DMS79 (cell line): ENCODE measurements at places on chromosomes 7 and 10.

DNA sequence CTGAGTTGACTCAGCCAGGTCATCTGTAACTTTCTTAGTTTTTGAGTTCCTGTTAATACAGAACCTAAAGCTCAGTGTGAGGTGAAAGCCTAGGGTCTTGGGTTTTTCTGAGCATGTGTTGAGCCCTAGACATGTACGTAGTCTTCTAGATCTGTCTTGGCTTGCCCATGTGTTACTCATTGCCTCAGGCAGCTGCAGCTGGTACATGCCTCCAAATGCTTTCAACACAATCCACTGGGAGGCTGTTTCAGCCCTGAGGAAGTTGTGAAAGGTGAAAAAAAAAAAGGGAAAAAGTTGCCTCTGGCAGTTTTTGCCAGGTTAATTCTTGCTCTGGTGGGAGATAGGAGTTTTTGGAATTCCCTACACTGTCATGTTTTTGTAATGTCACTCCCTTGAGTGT is 134.6 kb downstream of the RNF216 start:
- no peak for DNase-seq

DNA sequence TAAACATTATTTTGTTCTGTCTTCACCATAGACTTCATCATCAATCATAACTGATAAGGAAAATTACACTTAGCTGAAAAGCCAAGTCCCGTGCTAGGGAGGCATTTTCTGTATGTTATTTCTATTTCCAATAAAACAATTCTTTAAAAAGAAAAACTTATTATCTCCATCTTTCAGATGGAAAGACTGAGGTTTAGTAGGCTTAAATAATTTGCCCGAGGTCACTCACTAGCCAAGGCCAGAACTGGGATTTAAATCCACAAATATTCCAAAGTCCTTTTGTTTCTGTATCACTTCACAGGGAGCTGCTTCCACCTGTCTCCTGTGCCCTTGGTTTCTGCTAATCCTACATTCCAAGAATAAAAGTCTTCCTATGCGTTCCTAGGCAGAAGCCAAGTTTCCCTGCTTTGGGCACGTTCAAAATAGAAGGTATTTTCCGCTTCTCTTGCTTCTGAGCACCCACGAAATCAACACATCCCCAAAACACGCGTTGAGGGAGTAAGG is 732 bp downstream of the CPVL start:
- DNase-seq: no peak

- no peak for DNase-seq
Observed at GRCh38 chr10:60595852-60596251, 182.4 kb upstream of the CDK1 start.

DNA sequence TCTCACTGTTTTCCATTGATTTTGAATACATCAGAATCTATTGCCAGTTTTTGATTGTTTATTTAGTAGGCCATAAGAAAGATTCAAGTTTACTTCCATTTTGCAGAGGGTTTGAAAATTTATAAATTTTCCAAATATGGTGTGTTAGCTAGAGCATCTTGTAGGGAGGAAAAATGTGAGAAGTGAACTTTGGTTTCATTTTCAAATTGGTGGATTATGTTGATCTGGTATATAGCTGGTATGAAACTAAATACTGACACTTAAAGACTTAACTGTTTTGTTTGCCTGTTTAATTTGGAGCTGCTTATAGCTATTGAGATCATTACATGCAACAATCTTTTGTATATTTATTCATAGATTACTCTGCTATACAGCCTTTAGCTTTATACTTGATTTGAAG is 108.1 kb downstream of the ADAM22 start:
- DNase-seq: no peak

- DNase-seq: peak; percentile 75
Observed at GRCh38 chr7:131250331-131250730, 77.3 kb upstream of the MKLN1 start.

GRCh38 chr7:95929710-95930280 is 157.4 kb downstream of the DYNC1I1 start:
- DNase-seq: no peak

- no peak for DNase-seq
Observed at GRCh38 chr7:129907122-129907736, 45.5 kb downstream of the UBE2H start.

DNA sequence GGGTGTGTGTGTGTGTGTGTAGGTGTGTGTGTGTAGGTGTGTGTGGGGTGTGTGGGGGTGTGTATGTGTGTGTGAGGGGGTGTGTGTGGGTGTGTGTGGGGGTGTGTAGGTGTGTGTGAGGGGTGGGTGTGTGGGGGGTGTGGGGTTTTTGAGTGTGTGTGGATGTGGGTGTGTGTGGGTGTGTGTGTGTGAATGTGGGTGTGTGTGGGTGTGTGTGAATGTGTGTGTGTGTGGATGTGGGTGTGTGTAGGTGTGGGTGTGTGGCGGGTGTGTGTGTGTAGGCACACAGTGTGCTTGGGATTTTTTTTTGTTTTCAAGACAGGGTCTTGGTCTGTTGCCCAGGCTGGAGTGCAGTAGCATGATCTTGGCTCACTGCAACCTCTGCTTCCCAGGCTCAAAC is 36.8 kb upstream of the TCF7L2 start:
- no peak for DNase-seq

DNA sequence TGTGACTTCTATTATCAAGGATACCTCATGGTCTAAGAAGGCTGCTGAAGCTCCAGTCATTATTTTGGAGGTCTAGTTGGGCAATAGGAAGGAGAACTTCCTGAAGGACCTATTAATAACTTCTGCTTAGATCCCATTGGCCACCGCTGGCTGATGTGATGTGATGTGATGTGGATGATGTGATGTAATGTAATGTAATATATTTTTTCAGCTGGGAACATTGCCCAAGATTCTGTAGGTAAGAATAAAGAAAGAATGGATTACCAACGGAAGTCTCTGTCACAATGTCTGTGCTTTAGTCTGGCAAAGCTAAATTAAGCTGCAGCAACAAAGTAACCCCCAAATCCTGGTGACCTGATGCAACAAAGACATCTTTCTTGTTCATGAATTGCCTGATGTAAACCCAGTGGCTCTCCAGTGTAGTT is 233.7 kb downstream of the PTEN start:
- no peak for DNase-seq

- DNase-seq: no peak
Observed at GRCh38 chr10:53487019-53487983, 714.7 kb upstream of the MBL2 start.

- DNase-seq: peak; percentile 33
Observed at GRCh38 chr10:101901340-101901739, 57.7 kb upstream of the KCNIP2 start.

- DNase-seq: peak; percentile 38
Observed at GRCh38 chr7:113710310-113711096, 208.3 kb downstream of the PPP1R3A start.

DNA sequence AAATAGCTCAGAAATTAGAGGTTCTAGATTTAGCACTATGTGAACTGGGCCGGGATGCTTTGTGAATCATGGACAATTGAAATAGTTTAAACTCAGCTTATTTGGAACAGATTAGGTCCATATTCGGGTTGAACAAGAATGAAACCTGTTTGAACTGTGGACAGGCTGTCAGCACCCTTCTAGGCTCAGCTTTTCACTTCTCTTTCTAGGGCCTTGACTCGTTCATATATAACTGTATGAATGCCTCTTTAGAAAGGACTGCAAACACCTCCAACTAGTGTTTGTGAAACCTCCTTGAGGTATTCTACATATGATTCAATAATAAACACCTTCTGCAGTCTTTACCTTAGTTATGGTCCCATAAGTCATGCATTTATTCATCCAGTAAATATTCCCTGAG is 115.6 kb downstream of the REEP3 start:
- DNase-seq: no peak

DNA sequence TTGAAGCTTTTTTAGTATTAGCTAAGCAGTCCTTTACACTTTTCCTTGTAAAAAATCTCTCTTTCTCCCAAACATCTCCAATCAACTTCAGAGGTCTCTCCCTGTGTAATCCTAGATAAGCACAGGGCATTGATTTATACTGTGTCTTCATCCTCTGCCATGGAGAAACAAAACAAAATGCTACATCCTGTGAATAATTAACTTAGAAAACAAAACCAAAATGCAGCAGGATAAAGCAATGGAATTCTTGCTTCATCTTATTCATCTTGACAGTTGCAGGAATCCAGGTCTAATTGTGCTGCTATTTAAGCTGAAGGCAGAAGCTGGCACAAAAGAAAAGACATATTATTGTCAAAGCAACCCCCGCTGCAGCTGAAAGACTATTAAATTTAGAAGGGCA is 641.5 kb upstream of the SORCS1 start:
- DNase-seq: no peak

DNA sequence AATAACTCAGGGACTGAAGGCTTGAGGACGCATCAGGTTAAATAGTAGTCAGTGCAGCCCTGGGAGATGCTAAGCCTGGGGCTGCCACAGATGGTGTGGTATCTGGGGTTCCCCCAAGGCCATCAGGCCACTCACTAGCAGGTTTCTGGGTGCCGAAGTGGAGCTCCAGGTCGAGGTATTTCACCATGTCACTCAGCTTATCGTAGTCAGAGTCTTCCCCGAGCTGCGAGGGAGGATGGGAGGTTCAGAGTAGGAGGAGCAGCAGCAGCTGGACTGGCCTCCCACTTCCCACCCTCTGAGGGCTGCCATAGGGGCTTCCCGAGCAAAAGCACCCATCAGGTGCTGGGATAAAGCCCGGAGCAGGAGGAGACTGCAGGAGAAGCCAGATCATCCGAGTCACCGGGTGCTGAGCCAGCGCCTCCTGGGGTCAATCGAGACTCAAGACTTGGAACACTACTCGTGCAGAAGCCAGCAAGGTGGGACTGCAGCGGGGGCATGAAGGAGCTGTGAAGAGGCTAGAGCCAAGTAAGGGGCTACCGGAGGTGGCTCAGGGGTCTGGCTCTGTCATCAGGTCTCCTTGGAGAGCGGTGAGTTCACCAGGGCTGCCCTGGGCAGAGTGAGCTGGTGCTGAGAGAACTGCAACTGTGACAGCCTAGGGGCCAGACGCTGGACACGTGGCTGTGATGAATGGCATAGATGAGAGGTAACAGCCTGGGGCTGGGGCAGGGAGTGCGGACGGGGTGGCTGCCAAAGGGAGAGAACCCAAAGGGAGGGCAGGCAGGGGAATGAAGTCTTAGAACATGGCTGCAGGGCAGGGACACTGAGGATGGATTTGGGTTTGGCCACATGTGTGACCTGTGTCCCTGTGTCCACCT is 45.3 kb downstream of the GRID2IP start:
- DNase-seq: no peak

- DNase-seq: no peak
Observed at GRCh38 chr10:117239051-117239450, 1.9 kb upstream of the SLC18A2 start.

GRCh38 chr10:73785211-73785720 is at the start of gene ZSWIM8:
ZSWIM8 (plus strand) TSS chr10:73785606; CDS start chr10:73785879, 273 bp downstream.
- peak; percentile 62 for DNase-seq
